ENCODE measurements at places on chromosomes 12 and 14.
A peak's percentile ranks its signal among the peaks of the same experiment; 100 is the strongest.

- peak; percentile 20 for DNase-seq
These were observed 145.6 kb upstream of the NCOR2 start for GRCh38 chr12:124713041-124713435.

- DNase-seq: no peak
These were observed 87.7 kb downstream of the PTPRB start for GRCh38 chr12:70549340-70550179.

GRCh38 chr14:64410084-64410774 lies 22.1 kb downstream of the MTHFD1 start:
- DNase-seq: no peak

DNA sequence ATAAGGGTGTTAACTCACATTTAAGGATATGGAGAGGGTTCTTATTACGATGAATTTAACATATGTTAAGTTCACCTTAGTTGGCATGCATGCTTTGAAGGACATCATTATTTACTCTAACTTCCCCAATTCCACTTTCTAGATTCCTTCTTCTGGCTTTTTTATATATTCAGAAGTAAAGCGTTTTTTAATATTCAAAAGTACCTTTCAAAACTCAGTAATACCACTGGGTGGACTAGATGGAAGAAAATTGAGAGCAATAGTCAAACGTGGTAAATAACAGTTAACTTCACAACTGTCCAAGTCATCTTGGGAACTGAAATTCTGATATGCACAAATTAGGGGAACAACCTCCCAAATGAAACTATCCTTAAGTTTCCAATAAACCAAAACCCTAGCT lies 9.1 kb downstream of the SINHCAF start:
- no peak for DNase-seq

GRCh38 chr12:16187660-16188059 lies 89.8 kb downstream of the SLC15A5 start:
- DNase-seq: no peak

GRCh38 chr12:109693653-109694600 lies 19.7 kb upstream of the FAM222A start:
- no peak for DNase-seq

- DNase-seq: no peak
These were observed 85.0 kb downstream of the TAOK3 start for GRCh38 chr12:118287728-118288127.

DNA sequence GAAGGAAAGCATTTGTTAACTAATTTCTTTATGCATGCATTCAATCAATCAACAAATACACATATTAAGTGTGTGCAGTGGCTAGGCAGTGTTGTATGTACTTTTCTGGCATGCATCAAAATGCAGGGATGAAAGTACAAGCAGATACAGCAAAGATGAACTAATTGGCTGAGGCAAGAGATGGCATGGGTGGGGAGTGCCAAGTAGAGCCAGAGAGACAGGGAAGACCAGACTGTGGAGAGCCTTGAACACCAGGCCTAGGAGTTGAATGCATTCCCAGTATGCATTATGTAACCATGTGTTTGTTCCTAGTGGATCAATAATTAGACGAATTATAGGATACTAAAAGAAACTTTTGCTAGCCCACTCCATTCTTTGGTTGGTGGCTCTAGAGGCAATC lies 17.3 kb upstream of the LMNTD1 start:
- DNase-seq: no peak

DNA sequence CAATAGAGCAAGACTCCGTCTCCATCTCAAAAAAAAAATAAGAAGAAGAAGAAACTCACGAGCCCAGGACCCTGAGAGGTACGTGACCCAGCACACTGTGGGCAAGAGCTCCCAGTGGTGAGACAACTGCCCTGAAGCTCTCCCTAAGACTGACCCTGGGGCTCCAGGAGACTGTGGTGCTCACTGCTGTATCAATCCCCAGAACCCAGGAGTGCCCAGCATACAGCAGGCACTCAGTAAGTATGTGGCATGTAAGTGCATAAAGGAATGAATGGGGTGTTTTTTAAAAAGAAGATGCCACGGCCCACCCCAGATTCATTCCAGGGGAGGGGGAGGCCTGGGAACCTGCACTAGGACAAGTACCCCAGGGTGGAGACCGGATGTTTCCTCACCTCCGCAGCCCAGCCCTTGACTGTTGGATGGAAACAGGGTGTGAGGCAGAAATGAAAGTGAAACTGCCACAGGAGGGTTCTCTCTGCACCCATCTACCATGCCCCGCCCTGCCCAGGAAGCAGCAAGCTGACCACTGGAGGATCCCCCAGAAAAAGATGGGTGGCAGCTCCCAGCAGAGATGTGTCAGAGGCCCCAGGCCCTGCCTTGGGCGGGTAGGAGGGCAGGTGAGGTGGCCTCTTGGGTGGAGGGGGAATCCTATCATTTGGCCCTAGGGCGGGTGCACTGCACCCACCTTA lies 12.2 kb downstream of the ITPK1 start:
- DNase-seq: peak; percentile 80

GRCh38 chr14:101992708-101993107 lies 28.3 kb downstream of the DYNC1H1 start:
- DNase-seq: no peak

DNA sequence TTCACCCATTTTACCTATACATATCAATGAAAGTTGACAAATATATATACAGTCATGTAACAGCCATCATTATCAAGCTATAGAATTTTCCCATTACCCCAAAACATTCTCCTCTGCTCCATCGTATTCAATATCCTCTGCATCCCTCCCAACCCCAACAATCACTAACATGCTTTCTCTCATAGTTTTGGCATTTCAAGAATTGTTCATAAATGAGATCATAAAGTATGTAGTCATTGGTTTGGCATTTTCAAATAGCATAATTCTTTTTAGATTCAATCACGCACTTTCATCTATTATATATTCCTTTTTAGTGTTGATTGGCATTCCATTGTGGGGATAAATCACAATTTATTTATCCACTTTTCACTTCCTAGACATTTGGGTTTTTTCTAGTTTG lies 866.0 kb upstream of the TMEM132C start:
- DNase-seq: no peak

DNA sequence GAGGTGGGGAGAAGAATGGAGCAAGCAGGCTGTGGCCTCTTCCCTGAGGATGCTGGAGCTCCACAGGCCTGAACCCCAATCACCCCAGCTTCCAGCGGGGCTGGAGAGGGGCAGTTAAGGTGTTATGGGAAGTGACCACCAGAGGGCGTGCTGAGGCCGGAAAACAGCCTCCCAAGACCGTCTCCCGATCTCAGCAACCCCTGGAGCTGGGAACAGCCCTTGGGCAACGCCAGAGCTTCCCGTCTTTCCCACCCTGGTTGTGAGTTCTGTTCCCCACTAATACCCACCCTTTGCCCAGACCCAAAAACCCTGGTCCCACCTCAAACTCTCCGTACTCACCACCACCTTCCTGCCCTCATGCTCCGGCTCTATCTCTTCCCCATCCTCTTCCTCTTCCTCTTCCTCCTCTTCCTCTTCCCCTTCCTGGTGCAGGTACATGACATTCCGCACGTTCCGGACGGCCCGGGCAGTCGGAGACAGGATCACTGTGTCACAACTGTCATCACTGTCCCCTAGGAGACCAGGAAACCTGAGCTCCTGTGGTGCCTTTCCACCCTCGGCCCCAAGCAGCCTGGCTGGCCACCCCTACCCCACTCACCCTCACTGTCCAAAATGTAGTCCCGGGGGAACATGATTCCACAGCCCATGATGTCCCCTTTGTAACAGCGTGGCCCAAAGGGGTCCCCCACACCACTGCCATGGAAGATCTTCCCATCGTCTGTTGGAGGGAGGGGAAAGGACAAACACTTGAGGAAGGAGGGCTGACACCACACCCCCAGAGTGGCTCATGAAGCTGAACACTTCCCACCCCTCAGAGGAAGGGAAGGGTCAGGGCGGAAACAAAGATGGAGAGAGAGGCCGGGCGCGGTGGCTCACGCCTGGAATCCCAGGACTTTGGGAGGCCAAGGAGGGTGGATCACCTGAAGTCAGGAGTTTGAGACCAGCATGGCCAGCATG lies 12.9 kb downstream of the SPRYD3 start:
- DNase-seq: peak; percentile 54

- no peak for DNase-seq
These were observed 17.8 kb upstream of the MCRS1 start for GRCh38 chr12:49585477-49586459.

- no peak for DNase-seq
These were observed 28.6 kb upstream of the NR1H4 start for GRCh38 chr12:100445081-100445481.

DNA sequence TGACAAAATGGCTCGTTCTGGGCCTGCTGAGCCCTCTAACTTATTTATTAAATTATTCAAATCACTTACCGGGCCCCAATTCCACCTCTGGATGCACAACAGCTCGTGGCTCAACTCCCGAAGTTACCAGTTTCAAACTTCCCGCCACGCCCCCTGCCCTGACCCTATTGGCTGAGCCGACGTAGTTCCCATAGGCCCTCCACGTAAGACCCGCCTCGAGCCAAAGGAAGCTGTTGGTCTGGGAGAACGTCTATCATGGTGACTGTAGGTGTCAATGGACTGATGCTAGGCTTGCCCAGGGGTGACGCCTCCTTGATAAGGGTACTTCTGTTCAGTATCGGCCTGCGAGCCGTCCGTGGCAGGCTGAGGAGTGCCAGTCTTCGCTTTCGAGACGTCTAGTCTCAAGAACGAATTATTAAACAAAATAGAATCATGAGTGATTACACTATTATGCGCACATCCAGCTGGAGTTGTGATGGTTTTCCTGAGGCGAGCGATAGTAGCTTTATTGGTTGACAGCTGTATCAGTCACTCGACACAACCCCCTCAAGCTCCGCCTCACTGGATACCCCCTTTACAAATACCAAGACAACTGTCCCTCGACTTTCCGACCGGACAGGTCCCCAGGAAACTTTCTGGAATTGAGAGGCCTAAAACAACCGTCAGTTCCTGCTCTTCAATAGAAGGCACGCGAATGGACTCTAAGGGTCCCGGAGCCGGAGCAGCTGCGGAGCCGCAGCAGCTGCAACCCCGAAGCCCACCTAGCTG lies at the start of gene CDCA3:
TSS of gene CDCA3 (minus strand) at position 134 of the 768 bp plus-strand sequence. CDS start 334 bp downstream, outside the sequence.
- peak; percentile 97 for DNase-seq

DNA sequence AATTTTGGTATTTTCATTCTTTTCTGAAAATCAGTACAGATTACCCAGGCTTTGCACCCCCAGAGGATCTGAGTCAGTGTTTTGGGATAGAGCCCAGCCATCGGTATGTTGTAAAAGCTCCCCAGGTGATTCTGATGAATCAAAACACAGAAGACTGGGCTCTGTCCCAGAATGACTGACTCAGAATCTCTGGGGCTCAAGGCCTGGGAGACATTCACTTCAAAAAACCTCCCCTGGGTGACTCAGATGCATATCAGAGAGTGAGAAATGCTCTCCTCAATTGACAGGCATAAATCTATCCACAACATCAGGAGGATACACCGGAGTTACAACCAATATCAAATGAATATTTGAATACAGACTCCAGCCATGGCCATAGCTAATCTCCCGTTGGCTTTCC lies 32.6 kb downstream of the SLC35F4 start:
- DNase-seq: no peak

DNA sequence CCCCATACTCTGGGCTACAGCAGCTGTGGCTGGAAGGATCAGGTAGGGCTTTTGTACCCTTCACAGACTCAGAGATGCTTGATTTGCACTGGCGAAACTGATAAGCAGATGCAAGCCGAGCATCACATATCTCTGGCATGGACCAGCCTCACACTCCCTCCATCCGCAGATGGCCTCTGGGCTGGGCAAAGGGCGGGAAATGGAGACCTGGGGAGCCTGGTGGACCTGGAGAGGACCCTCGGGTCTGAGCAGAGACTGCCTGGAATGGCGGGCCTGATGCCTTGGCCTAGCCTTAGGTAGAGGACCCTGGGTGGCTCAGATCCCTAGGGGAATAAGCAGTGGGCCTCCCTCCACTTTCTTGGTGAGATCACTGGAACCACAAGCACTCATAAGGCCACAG lies 53.2 kb downstream of the GALNT16 start:
- no peak for DNase-seq

DNA sequence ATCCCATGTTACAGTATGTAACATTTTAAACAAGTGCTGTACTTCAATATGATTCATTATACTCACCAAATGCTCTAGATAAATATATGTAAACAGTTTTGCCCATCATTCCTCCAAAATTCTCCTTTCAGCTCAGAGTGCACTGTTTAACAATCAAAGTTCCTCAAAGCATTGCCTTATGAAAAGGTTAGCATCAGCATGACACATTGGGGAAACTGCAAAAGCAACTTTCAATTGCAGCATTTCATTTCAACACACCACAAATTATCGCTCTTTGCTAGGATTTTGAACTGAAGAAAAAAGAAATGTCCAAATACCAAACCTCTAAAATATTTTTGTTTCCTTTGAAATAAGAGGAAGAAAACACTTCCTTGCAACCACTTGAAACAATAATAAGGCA lies 413.2 kb downstream of the FLRT2 start:
- no peak for DNase-seq

DNA sequence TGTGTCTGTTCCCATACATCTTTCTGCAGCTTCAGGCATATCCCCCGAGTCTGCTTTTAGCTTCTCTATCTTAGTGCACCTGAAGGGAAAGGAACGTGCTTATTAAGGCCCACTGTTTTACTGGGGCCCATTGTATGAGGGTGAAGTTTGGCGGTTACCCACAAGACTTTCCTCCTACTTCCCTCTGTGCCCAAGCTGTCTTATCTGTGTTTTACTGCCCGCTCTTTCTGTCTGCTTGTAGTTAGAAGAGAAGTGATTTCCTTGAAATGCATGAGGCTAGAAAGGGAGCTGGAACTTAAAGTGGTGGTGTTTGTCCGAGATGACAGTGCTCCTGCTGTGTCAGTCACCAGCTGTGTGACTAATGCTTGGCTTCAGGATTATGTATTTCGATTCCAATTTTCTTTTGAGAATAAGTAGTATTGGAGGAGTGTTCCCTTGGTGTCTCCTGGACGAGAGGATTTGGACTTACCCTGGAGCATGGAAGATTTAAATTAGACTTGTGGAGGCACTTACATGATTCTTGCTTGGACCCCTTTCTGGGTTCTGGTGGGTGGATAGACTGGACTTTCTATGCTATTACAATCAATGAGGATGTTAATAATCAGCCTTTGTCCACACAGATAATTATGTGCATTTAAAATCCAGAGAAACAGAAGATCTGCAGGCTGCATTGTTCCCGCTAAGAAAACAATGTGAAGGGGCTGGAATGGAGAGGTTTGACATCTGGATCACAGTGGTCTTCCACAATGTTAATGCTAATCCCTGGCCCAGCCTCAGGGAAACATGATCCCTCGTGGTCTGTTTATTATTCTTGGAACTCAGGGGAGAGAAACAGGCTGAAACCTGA lies 13.9 kb upstream of the KRT86 start:
- DNase-seq: no peak

DNA sequence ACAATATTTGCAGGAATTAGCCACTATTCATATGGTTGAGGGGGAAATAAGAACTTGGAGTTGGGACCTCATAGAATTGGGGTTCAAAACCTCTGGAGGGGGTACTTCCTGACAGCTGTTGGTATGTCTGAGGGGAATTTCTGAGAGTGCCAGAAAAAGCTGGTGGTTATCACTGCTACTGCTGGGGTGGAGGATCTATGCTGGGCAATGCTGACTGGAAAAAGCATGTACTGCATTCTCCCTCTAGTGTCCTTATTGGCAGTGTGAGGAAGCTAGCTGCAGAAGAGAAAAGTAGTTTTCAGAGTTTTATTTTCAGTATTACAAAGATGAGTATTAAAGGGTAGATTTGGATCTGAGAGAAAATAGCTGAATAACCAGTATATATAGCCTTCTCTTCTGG lies 88.8 kb downstream of the FUT8 start:
- DNase-seq: no peak

- peak; percentile 37 for DNase-seq
These were observed 2.3 kb downstream of the DGKA start for GRCh38 chr12:55933169-55933798.

Measured in CD4-positive, alpha-beta T cell treated with Interleukin-4 for 4 hours (primary cell).